Cardiac septum (tissue), 1 donor: ENCODE measurements at places on chromosomes 11 and 22. TPM values are rescaled to one million over a fixed set of nuclear protein-coding genes. Genes with fewer than 3 reads are reported as not detected.
A peak's percentile ranks its signal among the peaks of the same experiment; 100 is the strongest.

The TMEM45B gene
- 0.11 TPM for total RNA-seq

The GAL3ST3 gene
- total RNA-seq: 3.1 TPM

The PGR gene
- 12.0 TPM for total RNA-seq

The TSPAN18 gene
- 153 TPM for total RNA-seq

The FZD4 gene
- total RNA-seq: 14.4 TPM

The NUDT8 gene
- total RNA-seq: 31.4 TPM

The PIWIL4 gene
- total RNA-seq: 1.8 TPM

The BMAL1 gene
- 11.6 TPM for total RNA-seq

The KRTAP5-10 gene
- not detected for total RNA-seq

The SLCO2B1 gene
- total RNA-seq: 14.3 TPM

The DCUN1D5 gene
- total RNA-seq: 19.9 TPM

The SNX32 gene
- 0.54 TPM for total RNA-seq

The SLC6A5 gene
- not detected for total RNA-seq

The MRGPRX3 gene
- total RNA-seq: not detected

The OR10A2 gene
- not detected for total RNA-seq

DNA sequence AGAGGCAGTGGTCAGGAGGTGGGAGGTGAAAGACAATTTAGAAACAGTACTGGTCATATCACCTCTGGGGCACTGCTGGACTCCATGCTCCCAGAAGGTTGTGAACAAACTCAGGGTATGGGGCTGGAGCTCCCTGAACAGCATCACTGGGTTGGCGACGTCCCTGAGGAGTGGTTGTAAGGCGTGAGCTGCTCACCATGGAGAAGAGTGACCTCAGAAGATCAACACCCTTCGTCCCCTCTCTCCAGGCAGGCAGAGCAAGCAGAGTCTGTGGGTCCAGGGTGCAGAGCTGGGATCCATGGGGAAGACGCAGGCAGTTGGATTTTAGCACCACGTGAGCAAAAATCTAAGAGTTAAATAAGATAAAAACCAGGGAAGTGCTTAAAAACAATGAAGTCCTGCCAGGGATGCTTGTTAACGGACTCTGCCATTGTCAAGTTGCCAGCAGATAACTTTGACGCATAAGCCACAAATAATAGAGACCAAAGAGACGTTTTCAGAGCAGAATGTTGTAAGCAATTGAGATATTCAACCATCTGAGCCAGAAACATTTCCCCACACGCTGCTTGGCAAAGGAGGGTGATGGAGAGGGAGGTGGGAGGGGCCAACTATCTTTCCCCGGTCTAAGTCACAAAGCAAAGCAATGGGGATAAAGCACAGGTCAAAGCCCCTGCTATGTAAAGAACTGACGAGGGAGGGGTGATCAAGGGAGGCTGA is 13.6 kb downstream of the PNPLA5 start:
- no peak for DNase-seq

GRCh38 chr22:24096758-24097115 is 84.5 kb upstream of the SUSD2 start:
- peak; percentile 71 for DNase-seq

GRCh38 chr22:47322854-47323253 is 560.4 kb downstream of the TBC1D22A start:
- DNase-seq: no peak

- DNase-seq: no peak
Observed at GRCh38 chr11:120337355-120338106, 1.3 kb downstream of the ARHGEF12 start.

DNA sequence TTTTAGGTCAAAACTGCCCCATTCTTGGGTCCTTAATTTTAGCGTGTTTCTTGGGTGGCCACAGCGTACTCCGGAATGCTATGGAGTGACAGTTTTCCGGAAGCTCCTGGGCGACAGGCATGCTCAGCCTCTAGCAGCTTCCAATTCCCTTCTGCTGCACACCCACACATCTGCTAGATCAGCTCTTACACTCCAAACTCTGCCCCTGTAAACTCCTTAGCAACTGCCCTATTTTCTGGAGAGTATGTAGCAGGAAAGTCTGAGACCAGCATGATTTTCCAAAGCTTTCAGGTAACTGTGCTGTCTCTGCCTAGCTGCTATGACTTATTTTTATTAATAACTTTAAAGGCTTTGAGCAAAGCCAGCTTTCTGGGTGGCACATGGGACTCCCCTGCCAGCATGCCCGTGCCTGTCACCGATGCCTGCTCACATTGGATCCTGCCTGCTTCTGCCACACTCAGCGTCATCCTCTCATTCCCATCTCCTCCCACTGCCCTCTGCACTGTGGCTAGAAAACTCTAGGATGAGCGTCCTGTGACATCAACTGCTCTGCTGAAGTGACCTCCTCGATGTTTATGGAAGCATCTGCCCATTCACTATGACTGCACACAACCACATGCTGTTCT is 17.3 kb downstream of the TOLLIP start:
- peak; percentile 58 for DNase-seq

GRCh38 chr11:120121914-120122473 is 15.9 kb downstream of the TRIM29 start:
- DNase-seq: no peak

GRCh38 chr11:125974284-125974683 is 28.4 kb downstream of the VSIG10L2 start:
- no peak for DNase-seq

- DNase-seq: no peak
Observed at GRCh38 chr11:103537904-103538502, 428.8 kb downstream of the DYNC2H1 start.

DNA sequence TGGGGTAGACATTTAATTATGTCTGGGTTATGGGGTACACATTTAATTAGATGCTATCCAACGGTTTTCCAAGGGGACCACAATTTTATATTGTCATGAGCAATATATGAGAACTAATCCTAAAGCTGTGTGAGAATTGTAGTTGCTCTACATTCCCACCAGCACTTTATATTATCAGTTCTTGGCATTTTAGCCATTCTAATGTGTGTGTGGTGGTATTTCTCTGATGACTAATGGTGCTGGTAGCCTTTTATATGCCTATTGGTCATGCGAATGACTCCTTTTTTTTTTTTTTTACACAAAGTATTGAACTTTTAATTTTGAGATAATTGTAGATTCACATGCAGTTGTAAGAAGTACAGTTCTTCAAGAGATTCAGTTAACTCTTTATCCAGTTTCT is 26.2 kb downstream of the TMEM135 start:
- no peak for DNase-seq

DNA sequence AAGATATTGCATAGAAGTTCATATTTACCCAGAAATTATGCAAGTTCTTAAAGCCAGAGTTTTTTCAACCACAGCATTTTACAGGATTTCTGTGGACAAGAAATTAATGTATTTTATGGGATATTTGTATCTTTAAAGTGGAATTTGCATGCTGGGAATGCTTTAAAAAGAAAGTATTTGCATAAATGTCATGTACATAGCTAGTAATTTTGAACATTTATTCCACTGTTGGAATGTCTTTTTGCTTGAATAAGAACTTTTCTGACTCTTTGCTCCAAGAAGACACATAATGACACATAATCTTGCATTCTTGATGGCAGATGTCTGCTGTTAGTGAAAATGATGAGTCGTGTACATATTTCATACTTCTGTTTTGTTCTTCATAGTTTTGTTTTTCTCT is 66.6 kb downstream of the ATXN10 start:
- DNase-seq: no peak

GRCh38 chr11:12026331-12027211 is 18.1 kb upstream of the DKK3 start:
- DNase-seq: no peak

- DNase-seq: no peak
Observed at GRCh38 chr11:10623797-10624761, 55.6 kb upstream of the LYVE1 start.

DNA sequence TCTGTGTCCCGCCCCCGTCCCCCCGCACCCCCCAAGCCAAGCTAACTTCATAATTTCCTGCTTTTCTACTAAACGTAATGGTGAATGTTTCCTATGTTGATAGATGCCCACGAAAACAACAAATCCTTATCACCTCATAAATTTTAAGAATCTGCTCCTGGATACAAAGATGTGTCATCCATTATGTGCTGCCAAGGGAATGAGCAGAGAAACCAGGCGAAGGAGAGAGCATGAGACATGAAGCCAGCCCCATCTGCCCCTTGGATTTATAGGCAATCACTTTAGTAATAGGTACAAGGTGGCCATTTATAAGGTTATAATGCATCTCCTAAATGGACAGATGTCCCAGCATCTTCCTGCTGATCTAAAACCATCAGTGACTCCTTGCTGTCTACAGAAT is 30.3 kb downstream of the LAYN start:
- DNase-seq: no peak

DNA sequence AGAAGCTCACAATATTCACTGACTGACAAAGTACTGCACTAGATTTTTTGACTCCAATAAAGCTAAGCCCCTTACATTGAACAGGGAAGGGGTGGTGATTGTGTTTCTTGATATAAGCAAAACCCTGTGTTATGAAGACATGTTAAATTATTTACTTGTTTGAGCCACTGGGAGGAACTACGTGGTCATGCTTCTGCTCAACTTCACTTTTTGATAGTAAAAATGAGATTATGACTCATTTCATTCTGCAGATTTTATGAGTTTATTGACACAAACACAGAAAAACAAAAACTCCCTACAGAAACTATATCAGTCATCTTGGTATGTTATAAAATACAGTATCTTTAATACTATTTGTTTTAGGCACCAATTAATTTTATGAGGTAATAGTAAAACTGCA is 124.7 kb downstream of the CADM1 start:
- DNase-seq: no peak

GRCh38 chr22:33455036-33455435 is 396.9 kb upstream of the SYN3 start:
- no peak for DNase-seq

DNA sequence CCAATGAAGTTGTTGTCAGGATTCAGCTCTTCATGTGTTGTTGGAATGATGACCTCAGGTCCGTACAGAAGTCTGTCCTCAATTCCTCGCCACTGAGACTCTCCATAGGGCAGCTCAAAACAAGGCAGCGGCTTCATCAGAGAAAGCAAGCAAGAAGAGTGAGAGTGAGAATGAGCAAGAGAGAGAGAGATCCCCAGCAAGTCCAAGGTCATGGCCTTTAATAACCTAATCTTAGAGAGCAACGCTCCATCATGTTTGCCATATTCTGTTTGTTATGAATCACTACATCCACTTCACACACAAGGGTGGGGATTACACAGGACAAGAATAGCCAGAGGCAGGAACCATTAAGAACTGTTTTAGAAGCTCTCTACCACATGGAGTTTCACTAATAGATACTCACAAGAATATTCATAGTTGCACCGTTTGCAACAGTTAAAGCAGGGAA is 23.3 kb upstream of the MMP7 start:
- no peak for DNase-seq

- no peak for DNase-seq
Observed at GRCh38 chr11:26904132-26904531, 89.8 kb upstream of the FIBIN start.

DNA sequence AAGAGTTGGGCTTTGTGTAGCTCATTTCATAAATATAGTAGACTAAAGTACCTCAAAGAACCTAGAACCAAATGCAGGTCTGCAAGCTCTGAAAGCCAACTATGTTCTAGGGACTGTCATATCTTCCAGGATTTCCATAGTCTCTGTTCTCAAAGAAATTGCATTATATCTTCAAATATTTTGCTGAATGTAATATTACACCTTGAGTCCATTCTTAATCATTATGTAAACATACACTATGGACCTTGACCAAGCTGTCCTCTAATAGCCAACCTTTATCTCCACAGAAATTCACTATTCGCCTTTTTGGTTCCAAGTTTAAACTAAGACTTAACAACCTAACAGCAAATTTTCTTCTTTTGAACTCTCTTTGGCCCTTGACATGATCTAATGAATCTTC is 678.7 kb upstream of the ARHGAP42 start:
- no peak for DNase-seq

DNA sequence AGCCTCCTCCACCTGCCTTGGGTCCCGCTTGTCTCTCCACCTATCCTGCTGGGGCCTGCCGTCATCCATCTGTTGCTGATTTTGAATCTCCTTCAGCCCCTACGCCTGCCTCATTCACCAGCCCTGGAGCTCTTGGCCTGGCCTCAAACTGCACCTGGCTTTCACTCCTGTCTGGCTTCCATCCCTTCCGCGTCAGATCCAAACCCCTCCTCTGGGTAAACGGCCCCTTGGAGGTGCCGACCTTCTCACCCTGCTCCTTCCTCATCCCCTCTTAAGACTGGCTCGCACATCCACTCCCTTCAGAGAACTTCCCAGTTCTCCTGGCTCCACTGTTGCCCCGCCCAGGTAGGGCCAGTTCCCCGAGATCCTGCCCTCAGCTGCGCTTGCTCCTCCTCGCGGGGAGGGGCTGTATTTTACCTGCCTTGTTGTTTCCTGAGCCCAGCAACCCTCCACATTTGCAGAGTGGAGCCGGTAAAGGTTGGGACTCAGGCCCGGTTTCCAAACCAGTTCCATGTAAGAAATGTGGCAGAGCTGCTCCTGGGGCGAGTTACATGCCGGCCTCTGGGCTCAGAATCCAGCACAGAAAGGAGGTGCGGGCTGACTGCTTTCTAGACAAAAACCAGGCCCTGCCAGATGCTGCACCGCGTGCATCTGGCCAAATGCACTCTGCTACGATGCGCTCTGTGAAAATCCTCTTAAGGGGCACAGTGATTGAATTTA is 13.9 kb upstream of the SHANK2 start:
- no peak for DNase-seq

DNA sequence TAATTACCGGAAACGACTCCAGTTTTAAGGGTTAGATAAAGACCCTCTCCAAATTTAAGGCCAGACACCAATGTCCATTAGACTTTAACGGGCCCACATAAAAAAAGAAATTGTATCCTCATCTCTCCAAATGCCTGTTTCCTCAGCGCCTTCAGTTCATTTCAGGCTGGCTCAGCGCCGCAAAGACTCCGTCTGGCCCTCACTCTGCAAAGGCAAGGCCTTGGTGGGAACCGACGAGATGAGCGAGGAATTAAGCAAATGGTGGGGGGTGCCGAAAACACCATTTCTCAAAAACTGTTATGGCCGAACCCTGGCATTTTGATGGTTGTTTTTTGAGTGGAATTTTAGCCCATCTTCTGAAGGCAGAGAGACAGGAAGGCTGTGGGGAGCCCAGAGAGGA is 15.7 kb downstream of the MN1 start:
- DNase-seq: no peak

DNA sequence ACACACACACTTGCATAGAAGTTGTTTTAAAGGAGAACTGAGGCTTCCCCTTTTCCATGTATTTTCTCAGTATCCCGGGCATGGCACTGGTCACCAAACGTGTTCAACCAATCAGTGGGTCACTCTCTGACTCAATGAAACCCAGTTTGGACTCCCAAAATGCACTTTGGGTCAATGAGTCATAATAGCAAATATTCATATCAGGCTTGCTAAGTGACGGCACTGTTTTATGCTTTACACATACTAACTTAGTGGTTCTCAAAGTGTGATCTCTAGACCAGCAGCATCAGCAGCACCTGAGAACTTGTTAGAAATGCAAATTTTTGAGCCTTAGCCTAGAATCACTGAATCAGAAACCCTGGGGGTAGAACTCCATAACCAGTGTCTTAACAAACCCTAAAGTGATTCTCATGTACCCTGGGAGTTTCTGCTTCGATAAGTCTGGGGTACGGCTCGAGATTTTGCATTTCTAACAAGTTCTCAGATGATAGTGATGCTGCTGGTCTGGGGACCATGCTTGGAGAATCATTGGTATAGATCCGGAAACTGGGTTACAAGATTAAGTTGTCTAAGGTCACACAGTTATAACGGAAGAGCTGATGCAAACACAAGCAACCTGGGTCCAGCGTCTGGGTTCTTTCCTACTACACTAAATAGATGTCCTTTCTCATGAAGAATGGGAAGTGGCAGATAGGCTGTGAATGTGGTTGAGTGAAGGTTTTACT is 35.6 kb downstream of the ETS1 start:
- no peak for DNase-seq

- DNase-seq: no peak
Observed at GRCh38 chr11:79232346-79232745, 208.5 kb downstream of the TENM4 start.
